ENCODE measurements at places on chromosomes 11 and 22.

DNA sequence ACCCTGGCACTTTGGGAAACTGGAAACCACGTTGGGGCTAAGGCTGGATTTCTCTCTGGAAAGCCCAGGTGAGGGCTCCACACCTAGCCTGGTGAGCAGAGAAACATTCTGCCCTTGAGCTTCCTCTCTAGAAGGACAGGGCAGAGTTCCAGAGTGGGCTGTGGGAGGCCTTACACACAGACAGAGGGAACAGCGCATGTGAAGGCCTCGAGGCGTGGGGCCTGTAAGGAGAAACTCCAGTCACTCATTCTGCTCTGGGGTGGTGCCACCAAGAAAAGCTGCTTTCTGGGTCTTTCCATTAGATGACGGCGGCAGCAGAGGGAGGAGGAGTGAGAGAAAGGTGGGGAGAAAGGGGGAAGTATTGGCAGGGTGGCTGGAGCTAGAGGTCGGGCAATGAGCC lies 183.1 kb downstream of the CHST1 start:
- no peak for DNase-seq

GRCh38 chr22:40040927-40041326 lies 46.2 kb downstream of the FAM83F start:
- peak; percentile 86 for DNase-seq

- DNase-seq, result no peak
Measured at GRCh38 chr11:104968355-104968855, at the start of gene CASP4. CASP4 (minus strand) TSS chr11:104968574; CDS start chr11:104968525, 49 bp downstream.

DNA sequence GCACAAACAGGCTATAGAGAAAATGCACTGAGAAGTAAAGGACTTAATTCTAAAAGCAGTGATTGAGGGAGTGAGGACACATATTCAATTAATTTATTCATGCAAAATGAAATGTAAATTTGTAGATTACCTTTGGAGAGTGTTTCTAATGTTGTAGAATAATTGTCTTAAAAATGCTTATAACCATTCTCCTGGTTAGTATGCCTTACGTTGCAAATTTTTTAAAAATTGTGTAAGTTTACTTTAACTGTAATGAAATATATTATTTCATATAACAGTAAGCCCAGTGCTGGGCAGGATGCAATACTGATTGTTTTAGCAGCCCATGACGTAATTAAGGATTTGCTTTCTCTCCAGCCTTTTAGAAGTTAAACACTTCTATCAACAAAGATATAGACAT lies 26.6 kb downstream of the OR52E1 start:
- no peak for DNase-seq

- DNase-seq, result peak; percentile 59
Measured at GRCh38 chr11:8328848-8329330, 65.2 kb upstream of the LMO1 start.

DNA sequence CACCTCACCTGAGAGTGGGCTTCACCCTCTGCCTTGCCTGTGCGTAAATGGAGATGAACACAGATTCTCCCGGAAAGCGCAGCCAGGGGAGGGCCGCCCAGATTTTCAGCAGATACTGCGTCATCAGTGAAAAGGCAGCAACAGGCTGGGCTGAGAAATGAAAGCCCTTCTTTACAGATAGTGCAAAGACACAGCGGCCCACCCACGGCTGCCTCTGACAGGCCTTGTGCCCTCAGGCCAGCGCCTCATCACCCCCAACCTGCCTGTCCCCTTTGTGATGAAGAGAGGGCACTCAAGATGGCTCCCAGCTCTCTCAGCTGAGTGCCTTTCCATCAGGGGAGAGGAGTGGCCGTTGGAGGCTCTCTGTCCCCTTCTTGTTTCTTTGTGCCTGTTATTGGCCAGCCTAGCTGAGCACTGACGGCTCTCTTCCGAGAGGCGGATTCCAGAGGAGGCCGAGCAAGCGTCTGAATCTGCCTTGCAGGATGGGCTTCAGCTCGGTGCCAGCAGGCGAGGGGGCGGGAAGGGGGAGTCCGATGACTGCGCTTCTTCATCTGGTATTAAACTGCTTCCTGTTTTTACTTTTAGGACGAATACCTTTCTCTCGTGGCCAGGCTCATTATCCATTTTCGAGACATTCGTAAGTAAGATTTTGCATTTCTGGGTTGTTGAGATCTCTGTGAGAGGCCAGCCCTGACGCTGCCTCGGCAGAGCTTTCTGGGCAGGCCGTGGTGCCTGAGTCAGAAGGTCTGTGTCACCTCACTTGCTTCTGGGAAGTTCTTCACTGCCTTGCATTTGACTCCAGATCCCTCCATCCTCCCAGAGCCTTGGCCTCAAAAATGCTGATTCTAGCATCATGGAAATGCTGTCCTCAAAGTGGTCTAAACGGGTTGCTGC lies 43.7 kb downstream of the MED15 start:
- DNase-seq, result no peak

GRCh38 chr22:36340621-36341020 lies 47.1 kb downstream of the MYH9 start:
- no peak for DNase-seq

Data from right renal pelvis (tissue), 4 donors.